ENCODE measurements at places on chromosomes 2 and 18. TPM values are rescaled to one million over a fixed set of nuclear protein-coding genes. Genes with fewer than 3 reads are reported as not detected.

The NDC80 gene
- polyA plus RNA-seq, result 2.1 TPM

The GPR35 gene
- polyA plus RNA-seq, result 9.8 TPM

The IL1R1 gene
- 26.5 TPM for polyA plus RNA-seq

The CHST10 gene
- polyA plus RNA-seq, result 2.4 TPM

The COL6A3 gene
- polyA plus RNA-seq, result 12.0 TPM

The LBX2 gene
- polyA plus RNA-seq, result 2.3 TPM

The TM4SF20 gene
- not detected for polyA plus RNA-seq

The HS1BP3 gene
- polyA plus RNA-seq, result 25.2 TPM

The ABCA12 gene
- 0.30 TPM for polyA plus RNA-seq

The PCARE gene
- polyA plus RNA-seq, result not detected

The ABCG8 gene
- polyA plus RNA-seq, result not detected

The LYG2 gene
- polyA plus RNA-seq, result not detected

The UGT1A9 gene
- not detected for polyA plus RNA-seq

The ZNF396 gene
- polyA plus RNA-seq, result 4.3 TPM

The CFAP65 gene
- not detected for polyA plus RNA-seq

The SP110 gene
- polyA plus RNA-seq, result 17.1 TPM

The CDH20 gene
- not detected for polyA plus RNA-seq

The MAP3K19 gene
- not detected for polyA plus RNA-seq

The MC5R gene
- not detected for polyA plus RNA-seq

The LRRC30 gene
- polyA plus RNA-seq, result not detected

The SPATA3 gene
- not detected for polyA plus RNA-seq

The SFT2D3 gene
- 6.5 TPM for polyA plus RNA-seq

The MROH2A gene
- polyA plus RNA-seq, result 1.4 TPM

The DCC gene
- polyA plus RNA-seq, result not detected

The NDUFS1 gene
- 29.2 TPM for polyA plus RNA-seq

The HOXD8 gene
- polyA plus RNA-seq, result 1.8 TPM

The NT5DC4 gene
- polyA plus RNA-seq, result not detected

The KHK gene
- 5.9 TPM for polyA plus RNA-seq

The PTPRM gene
- 7.5 TPM for polyA plus RNA-seq

The UGT1A10 gene
- polyA plus RNA-seq, result 2.5 TPM

The SIX3 gene
- not detected for polyA plus RNA-seq

The DPYSL5 gene
- polyA plus RNA-seq, result 0.06 TPM

The LYPD1 gene
- 1.1 TPM for polyA plus RNA-seq

All from stomach (tissue), 19 donors.